ENCODE measurements at places on chromosomes 7 and 10.

DNA sequence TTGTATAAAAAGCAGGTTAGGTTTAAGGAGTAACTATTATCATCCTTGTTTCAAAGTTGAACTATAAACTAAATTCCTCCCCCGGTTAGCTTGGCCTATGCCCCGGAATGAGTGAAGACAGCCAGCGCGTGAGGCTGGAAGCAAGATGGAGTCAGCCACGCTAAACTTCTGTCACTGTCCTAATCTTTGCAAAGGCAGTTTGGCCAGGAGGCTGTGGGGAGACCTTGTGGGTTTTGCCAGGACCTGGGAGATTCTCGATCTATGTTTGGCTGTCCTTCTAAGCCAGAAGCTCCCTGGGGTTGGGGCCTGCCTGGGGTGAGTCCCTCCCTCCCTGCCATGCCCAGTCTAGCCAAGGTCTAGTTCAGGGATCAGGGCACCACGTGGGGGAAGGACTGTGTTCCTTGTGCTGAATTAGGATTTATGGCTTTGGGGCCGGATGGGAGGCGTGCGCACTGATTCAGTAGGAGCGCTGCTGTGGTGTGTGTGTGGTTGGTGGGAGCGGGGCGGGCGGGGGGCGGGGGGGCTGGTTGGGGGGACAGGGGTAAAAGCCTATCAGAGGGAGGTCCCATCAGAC is 871 bp upstream of the GTF2IRD1 start:
- DNase-seq, result peak; percentile 15

DNA sequence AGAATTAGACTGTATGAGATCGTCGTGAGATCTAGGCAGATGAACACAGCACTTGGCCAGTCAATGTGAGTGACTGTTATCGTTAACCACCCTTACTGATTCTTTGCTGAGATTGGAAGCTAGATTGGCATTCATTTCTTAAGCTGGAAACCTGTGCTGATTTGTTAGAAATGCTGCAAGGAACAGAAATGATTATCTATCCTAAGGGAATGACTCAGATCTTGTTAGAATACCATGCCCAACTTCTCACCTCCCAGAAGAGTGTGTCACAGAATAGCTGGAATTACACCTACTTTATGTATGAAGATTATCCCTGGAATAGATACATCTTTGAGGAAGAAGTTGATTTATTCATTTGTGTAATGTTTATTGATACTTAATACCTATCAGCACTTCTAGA is 275.2 kb downstream of the AUTS2 start:
- DNase-seq, result no peak

GRCh38 chr7:5214236-5214635 is 24.2 kb downstream of the WIPI2 start:
- DNase-seq, result no peak

DNA sequence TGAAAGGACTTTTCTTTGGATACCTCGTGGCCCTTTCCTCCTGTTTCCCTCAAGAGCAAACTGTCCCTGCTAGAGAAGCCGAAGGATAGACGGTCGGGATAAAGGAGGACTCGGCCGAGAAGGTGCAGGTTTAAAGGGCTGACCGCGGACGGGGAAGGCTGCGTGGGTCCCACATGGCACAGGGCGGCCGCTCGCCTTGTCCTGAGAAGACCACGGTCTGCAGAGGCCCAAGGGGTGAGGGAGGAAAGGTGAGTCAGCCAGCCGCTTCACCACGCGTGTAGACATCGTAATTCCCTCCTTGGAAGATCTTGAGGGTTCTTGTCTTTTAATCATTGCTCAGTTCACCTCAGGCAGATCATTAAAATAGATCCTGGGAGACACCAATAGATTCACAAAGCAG is 253.8 kb downstream of the DPP6 start:
- DNase-seq, result no peak

- DNase-seq, result no peak
Observed at GRCh38 chr7:47034180-47034579, 547.7 kb downstream of the TNS3 start.

- DNase-seq, result no peak
Observed at GRCh38 chr10:30098629-30099028, 39.2 kb upstream of the JCAD start.

DNA sequence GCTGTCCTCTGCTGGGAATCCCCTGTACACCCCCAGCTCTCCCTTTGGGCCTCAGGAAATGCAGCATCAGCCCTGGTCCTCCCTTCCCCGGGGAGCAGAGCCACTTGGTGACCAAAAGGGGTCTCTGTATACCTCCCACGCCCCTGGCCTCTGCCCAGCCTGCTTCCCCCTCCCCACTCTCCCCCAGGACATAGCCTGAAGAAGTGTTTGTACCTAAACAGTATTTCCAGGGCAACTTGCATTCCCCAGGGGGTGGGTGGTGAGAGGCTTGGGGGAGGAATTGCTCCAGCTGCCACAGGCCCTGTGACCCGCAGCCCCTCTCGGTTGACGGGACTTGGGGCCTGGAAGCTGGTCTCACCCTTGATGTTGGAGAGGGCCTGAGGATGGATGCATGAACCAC is 39.3 kb downstream of the TMEM270 start:
- DNase-seq, result no peak

GRCh38 chr10:78906734-78907390 is 161.9 kb upstream of the ZMIZ1 start:
- DNase-seq, result no peak

- no peak for DNase-seq
Observed at GRCh38 chr10:8136736-8137135, 82.2 kb downstream of the GATA3 start.

- DNase-seq, result no peak
Observed at GRCh38 chr10:113499806-113500205, 53.0 kb upstream of the HABP2 start.

- no peak for DNase-seq
Observed at GRCh38 chr7:15620491-15621185, 58.8 kb upstream of the AGMO start.

DNA sequence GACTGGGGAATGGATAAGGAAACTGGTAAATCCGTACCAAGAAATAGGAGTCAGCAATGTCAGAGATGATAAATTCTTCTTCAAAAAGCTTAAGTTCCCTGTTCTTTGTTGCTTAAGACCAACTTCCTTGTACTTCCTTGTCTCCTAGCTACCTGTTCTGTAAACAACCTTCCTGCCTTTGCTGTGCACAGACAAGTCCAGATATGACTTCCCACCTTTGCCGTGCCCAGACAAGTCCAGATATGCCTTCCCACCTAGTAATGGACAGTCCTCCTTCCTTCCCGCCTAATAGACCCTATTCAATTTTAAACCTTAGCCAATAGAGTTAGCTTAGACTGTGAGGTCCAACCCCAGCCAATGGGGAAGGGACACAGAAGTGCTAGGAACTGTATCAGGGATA is 2.5 kb upstream of the ZNF33A start:
- DNase-seq, result no peak

GRCh38 chr10:23975431-23975830 is 233.5 kb upstream of the KIAA1217 start:
- no peak for DNase-seq

GRCh38 chr10:109821672-109822071 is 101.6 kb downstream of the XPNPEP1 start:
- no peak for DNase-seq

DNA sequence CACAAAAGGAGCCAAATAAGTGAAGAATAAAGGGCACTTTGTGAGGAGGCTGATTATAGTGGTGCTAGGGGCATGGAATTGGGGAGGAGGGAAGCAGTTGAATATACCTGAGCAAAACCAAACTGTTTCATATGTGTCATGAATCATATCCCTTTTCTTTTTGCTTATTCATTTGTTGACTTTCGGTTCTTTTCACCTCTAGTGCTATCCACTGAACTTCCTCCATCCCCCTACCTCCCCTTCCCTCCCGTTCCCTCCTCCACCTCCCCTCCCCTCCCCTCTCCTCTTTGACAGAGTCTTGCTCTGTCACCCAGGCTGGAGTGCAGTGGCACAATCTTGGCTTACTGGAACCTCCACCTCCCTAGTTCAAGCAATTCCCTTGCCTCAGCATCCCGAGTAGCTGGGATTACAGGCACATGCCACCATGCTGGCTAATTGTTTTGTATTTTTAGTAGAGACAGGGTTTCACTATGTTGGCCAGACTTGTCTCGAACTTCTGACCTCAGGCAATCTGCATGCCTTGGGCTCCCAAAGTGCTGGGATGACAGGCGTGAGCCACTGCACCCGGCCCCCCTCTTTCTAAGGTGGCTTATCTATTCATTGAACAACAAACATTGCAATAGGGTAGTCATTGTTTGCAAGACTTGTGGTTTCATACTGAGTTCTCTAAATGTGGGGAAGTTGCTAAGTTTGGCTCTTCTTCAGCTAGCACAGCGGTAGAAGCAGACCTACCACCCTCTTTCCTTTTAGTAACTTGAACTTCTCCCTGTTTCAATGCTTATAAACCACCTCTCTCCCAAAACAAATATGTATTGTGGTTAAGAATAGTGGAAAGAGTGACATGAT is 150.4 kb upstream of the PRPS1L1 start:
- DNase-seq, result no peak

All from stimulated activated CD4-positive, alpha-beta T cell treated with anti-CD3 and anti-CD28 coated beads, TNF-alpha, amount 100 ng/mL, for 24 hours (primary cell).